Activated CD4-positive, CD25-positive, alpha-beta regulatory T cell treated with anti-CD3 and anti-CD28 coated beads, Interleukin-2, amount 50 U/mL, for 72 hours (primary cell): ENCODE measurements at places on chromosomes 1 and 21.

DNA sequence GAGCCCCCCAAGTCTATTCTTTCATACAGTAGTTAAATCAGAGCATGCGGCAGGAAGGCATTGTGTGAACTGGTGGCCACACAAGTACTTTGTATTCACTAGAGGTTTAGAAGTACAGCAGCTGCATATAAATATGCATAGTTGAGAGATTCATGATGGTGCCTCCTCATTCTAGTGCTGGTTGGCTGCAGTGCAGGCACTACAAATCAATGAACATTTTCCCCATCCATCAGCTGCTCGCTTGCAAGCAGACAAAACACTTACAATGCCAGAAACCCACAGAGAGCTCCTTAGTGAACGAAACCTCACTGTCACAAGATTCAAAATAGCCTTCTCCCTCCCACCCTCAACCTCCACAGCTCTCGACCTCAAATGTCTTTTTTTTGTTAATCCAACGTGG is 726.2 kb downstream of the USP25 start:
- DNase-seq: no peak

DNA sequence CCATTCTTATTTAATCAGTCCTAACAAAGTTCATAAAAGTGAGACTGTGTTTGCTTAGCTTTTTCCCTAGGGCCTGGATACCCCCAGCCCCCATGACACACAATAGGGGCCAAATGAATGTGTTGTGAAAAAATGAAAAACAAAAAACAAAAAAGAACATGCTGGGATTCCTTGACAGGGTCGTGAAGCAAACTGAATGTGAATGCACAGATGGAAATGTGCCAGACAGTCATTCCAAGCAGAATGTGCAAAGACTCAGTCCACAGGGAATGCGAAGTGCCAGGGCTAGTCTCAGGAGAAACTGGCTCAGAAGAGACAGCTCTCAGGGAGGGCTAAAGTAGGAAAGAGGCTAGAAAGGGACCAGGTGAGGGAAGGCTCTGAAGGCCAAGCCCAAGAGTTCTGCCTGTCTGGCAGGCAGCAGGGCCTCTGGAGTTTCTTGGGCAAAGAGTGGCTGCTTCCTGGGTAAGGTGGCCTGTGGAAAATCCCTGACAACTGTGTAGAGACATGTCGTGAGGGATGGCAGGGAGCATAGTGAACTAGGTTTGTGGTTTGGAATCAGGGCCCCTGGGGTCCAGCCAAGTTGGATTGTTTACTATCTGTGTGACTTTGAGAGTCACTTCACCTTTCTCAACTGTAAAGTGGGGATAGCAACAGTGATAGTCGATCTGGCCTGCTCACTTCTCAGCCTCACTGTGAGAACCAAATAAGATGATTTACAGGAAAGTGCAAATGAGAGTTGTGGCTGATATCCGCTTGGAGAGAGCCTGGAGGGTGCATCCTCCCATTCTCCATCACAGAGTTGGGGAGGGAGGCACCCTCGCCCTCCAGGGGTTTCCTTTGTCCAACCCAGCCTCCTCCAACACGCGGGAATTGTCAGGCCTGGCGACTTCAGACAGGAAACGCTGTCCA is 1.2 kb upstream of the ADAM15 start:
- no peak for DNase-seq

GRCh38 chr1:8679395-8679800 is 138.0 kb downstream of the RERE start:
- DNase-seq: no peak

DNA sequence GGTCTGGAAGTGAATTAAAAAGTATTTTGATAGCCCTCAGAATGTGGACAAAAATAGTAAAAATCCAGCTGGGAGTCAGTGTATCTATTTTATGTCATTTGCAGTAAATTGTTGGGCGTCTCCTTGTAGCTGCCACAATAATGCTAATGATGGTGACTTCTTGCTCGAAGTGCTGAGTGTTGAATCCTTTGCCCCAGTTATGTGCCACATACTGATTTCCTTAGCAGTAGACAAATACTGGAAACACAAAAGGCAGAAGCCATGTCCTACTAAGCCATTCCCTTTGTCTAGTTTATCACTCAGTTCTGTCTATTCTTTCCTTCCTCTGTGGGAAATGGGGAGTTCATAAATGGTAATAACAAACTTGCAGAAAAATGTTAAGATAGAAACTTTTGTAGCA is 70.7 kb upstream of the CXADR start:
- no peak for DNase-seq

DNA sequence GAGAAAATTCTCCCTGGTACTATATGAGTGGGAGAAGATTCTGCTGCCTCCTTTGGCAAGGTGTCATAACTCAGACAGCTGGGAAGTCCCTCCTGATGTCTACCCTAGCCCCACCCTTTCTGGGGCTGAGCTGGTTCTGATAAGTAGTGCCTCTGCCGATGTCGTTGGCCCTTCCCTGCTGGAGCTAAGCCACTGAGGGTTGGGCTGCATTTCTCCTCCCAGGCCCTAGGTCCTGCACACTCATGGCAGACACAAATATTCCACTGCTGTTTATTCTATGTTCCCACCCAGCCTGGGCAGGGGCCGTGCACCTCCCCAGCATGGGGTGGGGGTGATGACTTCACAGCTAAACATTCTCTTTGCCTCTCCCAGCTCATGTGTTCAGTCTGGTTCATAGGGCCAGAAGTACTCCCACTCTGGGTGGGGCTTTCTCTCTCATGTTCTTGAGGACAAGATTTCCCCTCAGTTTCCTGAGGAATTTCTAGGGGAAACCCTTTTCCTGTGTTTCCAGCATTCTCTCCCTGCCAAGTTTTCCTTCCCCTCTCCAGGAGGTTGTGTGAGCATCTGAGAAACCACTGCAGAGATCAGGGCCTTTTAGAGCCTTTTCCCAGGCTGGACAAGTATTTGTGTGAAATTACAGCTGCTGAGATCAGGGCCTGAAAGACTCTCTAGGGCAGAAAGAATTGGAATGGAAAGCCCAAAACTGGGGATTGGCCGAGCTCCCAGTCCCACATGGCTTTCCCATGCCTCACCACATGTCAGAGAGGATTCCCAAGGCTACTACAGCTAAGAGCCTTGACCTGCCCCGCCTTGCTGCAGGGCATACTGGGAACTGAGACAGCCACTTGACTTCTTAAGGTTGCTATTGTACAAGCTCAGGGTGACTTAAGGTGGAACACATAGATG is 66.2 kb downstream of the ATP2B4 start:
- no peak for DNase-seq

GRCh38 chr21:31173881-31174555 is 135.7 kb upstream of the KRTAP19-8 start:
- DNase-seq: peak; percentile 56

DNA sequence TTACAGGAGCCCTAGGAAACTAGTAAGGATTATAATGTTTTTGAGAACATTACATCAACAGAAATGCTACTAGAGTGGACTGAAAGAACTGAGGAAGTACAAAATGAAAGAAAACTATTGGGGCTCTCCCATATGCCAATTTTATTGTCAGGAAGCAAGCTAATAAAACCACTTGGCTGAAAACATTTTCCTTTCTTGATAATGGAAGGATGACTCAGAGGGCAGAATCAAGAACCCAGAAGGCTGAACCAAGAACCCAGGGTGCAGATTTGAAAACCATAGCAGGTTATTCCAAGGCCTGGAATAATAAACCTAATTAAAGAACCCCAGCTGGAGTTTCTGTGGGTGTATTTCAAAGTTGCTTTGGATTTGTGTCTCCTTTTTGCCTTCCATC is 70.7 kb downstream of the RPE65 start:
- no peak for DNase-seq

DNA sequence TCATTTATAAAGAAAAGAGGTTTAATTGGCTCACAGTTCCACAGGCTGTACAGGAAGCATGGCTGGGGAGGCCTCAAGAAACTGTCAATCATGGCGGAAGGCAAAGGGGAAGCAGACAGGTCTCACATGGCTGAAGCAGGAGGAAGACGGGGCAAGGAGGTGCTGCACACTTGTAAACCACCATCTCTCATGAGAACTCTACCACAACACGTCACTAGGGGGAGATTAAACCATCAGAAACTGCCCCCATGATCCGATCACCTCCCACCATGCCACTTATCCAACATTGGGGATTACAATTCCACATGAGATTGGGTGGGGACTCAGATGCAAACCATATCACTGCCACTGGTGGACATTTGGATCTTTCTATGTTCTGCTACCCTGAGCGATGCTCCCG is 351.4 kb downstream of the NPHP4 start:
- DNase-seq: no peak

DNA sequence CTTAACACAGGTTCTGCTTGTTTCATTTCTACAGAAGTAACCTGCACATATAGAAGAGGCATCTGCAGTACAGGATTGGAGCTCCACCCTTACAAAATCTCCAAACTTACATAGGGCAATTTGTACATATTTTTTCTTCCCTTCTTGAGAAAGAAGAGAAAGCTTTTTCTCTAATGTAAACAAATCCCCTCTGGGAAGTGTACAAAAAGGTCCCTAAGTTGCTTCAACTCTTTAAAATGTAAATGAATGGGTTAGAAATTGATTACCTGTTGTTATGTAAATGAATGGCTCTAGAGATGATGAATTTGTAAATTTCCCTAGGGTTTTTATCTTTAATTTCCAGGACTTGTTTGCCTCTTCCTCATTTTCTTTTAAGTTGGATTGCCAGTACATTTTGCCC is 1183.7 kb downstream of the MRPL39 start:
- DNase-seq: no peak
